Effector memory CD8-positive, alpha-beta T cell (primary cell): ENCODE measurements at places on chromosomes 4 and X.

- no peak for DNase-seq
Observed at GRCh38 chr4:172489861-172490260, 676.7 kb downstream of the GALNTL6 start.

DNA sequence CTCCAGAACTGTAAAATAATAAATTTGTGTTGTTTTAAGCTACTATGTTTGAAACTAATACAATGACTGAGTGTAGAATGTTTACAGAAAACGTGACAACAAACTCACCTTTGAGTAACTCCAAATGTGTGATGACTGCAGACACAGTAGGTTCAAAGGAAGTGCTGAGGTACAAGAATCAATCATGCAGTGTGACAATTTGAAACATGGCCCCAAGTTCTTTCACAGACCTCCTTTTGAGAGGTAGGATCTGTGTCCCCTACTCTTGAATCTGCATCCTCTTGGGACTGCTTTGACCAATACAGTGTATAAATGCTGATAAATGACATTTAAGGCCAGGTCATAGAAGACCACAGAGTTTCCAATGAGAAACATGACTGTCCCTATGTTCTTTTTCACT, 667.7 kb upstream of the DIPK2B start:
- no peak for DNase-seq

DNA sequence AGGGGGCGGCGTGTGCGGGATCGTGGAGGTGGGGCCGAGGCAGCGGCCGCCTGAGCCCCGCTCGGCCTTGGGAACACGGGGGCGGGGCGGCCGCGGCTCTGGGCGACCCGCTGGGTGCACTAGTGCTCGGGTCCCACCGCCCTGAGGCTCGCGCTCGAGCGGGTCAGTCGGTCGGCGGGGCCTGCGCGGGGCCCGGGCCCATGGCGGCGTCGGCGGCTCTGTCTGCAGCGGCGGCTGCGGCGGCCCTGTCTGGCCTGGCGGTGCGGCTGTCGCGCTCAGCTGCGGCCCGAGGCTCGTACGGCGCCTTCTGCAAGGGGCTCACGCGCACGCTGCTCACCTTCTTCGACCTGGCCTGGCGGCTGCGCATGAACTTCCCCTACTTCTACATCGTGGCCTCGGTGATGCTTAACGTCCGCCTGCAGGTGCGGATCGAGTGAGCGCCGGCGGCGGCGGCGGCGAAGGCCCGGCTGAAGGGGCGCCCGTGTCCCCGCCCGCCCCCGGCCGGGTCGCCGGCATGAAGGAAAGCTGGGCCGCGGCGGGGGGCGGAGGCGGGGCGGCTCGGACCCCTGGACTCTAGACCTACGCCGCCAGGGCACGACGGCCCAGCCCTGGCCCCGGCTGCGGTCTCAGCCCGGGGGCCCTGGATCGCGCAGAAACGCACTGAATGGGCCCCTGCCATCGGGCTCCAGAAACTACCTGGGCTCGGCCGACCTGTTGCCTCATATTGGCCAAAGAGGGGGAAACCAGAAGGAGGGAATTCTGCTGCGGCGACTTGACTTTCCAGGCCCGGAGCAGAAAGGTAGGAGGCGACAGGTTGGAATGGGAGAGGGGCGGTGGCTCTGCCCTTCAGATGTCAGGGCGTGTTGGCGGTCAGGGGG, at the start of gene SMIM10L2A:
SMIM10L2A (plus strand) TSS at position 13 of the 878 bp plus-strand sequence; CDS start at position 201, 188 bp downstream.
- DNase-seq = no peak

DNA sequence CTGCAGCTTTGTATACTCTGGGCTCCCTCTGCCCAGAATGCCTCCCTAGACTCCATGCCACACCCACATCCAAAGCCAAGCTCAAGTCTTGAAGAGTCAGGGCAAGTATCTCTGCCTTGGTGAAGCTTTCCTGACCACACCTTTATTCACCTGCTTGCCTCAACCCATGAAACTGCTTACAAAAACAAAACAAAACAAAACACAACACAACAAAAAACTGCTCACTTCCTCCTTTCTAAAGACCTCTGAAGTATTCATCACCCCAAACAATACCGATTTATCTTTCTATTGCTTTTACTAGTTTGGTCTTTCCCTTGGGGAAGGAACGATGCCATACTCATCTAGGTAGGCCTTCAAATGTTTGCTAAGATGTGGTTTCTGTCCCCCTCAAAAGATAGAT, 45.0 kb downstream of the TMEM165 start:
- DNase-seq = no peak

DNA sequence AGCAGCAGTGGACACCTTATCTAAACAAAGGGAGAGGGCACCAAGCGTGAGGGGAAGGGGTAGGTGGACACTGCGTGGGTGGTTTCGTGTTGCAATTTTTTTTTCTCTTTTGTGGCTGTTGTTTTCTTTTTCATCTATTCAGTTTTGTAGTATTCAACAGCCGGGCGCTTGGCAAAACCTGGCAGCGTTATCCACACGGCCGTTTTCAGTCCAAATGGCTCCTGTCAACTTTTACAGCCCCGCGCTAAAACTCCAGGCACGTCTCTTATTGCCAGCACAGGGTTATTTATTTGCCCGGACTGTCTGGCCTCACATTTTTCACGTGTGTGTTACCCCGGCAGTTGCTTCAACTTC, 192.2 kb downstream of the BCOR start:
- no peak for DNase-seq

DNA sequence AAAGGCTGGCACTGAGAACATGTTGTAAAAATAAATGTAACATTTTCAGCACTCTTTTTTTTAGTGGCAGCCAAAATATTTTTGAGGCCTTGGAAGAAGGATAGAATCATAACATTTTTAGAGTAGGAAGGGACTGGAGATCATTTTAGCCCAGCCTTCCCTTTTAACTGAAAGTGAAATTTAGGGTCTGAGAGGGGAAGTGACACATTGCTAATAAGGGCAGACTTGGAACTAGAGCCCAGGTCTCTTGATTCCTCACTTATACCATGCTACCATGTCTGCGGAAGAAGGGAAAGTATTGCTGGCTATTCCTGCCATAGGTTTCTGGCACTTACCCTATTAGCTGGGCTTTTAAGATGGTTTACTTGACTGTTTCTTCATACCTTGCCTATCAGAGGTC, 4.8 kb downstream of the WDR44 start:
- DNase-seq = no peak

- no peak for DNase-seq
Observed at GRCh38 chr4:166737430-166737829, 496.9 kb downstream of the SPOCK3 start.

GRCh38 chr4:38993683-38994082, 38.5 kb downstream of the TMEM156 start:
- no peak for DNase-seq

DNA sequence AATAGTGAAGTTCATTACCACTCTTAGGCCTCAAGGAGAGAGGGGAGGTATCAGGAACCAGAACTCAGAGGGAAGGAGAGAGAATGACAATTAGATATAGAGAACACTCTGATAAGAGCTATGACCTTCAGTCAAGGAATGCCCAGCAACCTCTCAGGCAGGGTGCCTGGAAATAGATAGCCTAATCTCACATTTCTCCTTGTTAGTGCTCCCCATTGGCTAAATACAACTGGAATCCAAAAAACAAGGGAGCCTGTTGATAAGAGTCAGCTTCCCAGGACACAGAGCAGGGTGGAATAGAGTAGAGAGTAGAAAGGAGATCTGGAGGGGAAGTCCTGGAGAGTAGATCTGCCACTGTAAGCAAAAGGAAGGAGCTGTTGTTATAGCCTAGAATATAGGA, 62.1 kb downstream of the DCX start:
- DNase-seq = no peak

GRCh38 chr4:86771141-86771540, 78.0 kb downstream of the SLC10A6 start:
- no peak for DNase-seq

- DNase-seq = peak; percentile 42
Observed at GRCh38 chrX:38805432-38806389, 4.5 kb downstream of the MID1IP1 start.

DNA sequence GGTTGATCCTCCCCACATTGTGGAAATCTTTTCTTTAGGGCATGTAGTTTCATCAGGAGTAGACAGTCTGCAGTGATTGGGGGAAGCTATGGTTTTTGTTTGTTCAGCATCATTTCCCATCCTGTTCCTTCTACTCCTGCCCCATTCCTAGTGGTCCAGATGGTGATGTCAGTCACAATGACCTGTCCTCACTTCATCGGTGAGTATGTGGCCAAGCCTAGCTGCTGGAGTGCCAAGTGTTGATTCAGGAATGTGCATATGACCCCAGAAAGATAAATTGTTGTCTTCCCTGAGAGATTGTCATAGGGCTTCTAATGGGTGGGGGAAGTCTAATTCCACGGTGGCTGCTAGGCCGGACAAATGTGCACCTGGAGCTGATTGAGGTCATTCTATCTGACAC, 130.6 kb upstream of the FAT1 start:
- no peak for DNase-seq

DNA sequence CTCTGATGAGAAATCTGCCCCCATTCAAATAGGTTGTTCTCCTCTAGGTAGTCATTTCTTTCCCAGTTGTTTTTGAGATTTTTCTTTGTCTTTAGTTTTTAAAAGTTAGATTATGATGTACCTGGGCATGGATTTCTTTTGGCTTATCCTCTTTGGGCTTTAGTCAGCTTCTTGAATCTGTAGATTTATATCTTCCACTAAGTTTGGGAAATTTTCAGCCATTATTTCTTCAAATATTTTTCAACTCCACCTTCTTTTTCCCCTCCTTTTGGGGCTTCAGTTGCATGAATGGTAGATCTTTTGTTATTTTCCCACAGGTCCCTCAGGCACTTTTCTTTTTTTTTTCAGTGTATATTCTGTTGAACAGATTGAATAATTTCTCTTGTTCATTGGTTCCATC, 77.3 kb downstream of the JADE3 start:
- DNase-seq = no peak

DNA sequence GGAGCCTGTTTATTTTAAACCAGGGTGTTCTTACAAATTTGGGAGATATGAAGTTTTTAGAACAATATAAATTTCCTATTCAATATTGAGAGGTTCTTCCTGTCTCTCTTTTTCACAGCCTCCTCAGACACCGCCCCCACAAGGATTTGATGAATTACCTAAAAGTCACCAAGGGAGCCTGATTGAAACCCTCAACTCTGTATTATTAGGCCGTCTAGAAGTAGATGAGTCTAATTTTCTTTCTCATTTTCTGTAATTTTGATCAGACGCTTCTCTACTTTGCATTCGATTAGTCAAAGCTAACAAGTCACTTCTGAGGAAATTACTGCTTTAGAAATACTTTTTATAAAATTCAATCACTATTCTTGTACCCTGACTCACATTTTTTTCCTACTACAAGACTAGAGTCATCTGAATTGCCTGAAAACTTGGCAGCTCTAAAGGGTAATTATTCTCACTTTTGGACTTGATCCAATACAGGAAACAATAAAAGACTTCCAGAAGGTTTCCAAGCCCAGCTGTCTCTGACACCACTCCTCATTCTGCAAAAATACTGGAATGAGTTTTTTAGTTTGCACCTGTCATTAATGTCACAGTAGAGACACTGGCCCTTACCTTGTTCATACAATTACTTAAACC, 111.2 kb downstream of the ELOVL6 start:
- DNase-seq = no peak

- DNase-seq = no peak
Observed at GRCh38 chrX:7216981-7217587, 69.1 kb upstream of the PUDP start.

DNA sequence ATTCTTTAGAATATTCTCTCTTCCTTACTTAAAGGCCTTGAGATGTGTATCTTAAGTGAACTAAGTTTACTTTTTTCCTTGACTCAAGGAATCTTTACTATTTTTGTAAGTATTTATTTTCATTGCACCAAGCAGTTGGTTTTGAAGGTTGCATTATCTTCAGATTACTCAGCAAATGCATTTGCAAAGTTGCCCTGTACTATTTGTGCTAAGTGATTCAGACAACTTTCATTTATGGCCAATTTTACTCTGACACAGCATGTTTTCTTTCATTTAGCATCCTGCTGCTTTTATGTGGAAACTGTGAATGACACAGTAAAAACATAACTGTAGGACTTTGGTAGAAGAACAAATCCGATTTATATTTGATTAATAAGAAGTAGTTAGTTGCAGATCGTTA, 191.0 kb downstream of the CCSER1 start:
- no peak for DNase-seq

GRCh38 chr4:68499021-68499420, 51.8 kb downstream of the TMPRSS11E start:
- DNase-seq = no peak

GRCh38 chr4:41360921-41361793, 104.4 kb downstream of the UCHL1 start:
- no peak for DNase-seq

DNA sequence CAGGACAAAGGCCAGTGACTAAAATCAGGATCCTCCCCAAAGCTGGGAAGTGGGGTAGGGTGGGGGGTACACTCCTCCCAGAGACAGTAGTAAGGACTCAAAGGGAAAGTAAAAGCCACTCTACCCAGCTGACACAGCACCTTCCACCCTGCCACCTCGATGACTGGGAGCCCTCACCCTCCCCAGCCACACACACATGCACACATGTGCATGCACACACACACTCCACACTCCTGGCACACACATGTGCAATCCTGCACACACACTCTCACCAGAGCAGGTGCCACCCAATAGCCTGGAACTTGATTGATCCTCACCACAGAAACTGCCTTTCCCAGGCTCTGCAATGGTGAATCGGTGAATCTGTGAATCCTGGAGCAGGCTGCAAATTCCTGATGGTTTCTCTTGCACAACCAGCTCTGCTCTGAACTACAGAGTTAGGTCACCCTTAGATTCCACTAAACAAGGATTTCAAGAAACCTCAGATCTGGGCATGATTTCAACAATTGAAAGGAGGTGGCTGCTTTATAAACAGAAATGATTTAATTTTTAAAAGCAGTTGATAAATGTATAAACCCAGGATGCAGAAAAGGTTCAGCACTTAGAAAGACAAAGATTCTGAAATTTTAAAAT, 21.5 kb downstream of the AMOT start:
- DNase-seq = no peak

DNA sequence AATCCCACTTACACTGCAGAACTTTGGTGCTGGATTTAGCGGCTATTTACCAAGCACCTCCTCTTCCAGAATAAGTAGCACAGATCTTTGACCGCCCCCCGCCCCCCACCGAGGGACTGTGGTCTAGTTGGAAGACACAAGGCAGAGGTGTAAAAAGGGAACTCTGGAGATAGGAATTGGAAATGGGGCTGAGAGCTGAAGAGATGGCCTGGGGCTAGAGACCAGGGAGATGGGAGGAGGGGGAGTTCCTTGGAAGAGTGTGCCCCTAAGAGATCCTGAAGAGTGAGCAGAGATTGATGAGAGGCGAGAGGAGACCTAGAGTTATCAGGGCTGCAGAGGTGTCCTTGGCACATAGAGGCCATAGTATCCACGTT, 55.3 kb downstream of the TBL1X start:
- DNase-seq = no peak

- DNase-seq = no peak
Observed at GRCh38 chr4:148693913-148694649, 251.9 kb upstream of the NR3C2 start.

- no peak for DNase-seq
Observed at GRCh38 chr4:63155561-63155960, 1253.7 kb downstream of the TECRL start.
